ENCODE measurements at places on chromosomes 2 and 18.

DNA sequence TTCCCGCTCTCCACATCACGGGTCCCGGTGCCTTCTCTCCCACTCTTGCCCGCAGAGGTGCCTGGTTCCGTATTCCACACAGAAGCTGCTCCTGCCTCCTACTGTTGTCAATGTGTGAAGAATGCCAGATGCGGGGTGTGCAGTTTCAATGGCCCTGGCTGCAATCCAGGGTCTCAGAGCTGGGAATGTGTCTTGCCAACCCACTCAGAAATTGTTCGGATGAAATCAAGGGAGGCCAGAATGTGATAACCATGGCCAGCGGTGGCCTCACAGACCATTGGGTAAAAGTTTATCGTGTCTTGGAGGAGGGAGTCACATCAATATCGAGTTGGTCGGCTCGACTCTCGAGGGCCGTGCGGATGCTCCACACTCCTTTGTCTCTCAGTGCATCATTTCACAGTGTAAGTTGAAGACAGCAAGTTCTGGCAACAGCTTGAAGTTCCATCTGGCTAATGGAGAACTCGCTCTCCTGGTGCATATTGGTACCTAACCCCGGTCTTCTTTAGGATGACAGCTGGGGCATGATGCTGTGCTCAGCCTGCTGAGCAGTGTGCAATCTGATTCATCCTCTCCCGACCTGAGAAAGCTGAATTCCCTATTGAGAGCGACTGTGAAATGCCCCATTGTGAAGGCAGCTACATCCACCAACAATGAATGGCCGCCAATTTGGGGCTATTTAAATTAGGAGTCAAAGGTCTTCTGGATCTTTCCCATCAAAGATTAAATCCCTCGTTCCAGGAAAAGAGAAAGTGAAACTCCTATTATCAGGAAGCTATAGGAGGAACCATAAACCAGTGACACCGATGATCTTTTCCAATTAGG is 389.0 kb downstream of the SOX11 start:
- DNase-seq, result peak; percentile 51

DNA sequence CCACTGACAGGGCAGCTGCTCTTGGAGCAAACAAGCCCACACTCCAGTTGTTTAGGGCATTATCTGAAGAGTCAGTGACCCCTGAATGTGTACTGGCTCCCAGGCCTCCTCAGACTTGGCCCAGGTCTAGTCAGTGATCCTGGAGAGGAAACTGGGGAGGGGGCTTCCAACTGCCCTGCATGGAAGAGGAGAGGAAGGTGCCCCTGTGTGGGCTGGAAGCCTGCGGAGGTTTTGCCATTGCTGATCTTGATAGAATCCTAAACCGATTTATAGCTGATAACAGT is 197.4 kb downstream of the MGAT5 start:
- no peak for DNase-seq

DNA sequence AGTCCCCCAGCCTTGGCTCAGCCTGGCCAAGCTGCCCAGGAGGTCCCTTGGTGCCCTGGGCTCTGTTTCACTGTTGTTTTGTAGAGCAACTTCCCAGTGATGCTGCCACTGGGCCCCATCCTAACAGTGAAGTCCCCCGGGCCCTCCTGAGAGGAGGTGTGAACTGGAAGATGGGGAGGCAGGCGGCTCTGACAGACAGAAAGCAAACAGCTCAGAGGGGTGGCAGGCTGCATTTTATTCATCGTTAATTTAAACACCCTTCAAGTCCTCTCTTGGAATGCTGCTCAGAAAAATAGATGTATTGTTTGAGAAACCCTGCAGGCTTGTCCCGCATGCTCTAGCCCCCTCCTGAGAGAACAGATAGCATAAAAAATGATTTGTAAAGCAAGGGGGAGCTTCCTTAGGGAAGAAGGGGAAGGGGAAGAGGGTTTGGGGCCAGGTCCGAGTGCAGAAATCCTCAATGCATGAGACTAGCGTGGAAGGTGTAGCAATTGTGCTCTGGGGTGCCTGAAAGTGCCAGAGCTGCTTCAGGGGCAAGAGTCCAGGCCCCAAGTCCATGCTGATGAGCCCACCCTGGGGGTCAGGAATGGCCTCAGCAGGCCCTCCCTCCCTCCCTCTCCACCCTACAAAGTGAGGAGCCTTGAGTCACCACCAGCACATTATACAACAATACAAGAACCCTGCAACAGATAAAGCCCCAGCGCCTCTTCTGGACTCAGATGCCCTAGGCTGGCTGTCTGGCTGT is 113.6 kb downstream of the MSH2 start:
- DNase-seq, result peak; percentile 14

DNA sequence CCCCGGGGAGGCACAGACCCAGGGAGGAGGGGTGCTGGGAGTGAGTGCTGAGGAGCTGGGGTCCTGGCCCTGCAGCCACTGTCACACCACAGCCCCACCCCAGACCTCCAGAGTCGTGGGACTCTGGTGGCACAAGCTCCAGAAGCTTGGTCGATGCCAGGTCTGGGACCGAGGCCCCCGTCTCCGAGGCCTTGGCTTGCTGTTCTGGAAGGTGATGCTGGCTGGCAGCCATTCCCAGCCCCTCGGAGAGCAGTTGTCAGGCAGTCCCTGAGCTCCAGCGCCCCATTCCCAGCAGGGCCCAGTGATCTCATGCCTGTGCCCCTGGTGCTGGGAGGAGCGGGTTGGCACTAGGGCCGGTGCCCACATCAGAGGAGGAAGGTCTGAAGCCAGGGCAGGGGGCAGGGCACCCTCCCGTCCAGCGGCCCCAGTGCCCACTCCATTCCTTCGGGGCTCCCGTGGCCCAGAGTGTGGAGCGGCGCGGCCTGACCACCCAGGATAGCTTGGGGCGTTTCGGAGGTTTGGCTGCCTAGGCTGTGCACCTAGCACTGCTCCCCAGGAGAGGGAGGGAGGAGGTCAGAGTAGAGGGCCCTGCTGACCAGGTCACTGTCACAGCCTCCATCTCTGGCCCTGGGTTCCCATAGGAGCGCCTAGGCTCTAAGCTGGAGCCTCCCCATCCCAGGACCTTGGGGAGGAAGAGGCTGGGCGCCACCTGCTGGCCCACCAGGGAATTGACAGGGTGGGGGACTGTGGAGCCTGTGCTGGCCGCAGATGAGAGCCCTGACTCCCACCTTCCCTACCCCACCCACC is 16.8 kb upstream of the ALPI start:
- DNase-seq, result no peak

DNA sequence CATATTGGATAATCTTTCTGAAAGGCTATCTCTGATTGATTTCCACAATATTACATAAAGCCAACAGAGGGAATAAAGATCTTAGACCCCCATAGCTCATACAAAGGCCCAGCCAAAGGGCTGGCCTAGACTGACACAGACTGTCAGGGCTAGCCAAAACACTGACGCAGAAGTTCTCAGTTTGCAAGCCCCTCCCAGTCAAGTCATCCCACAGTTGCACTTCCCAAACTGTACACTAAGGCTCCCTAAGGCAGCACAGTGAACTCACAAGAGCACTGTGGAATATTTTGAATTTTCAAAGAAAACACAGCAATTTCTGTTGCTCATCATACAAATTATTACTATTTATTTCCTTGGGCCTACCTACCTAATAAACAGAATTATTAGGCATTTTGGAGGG is 244.9 kb downstream of the SP3 start:
- no peak for DNase-seq

- DNase-seq, result no peak
Observed at GRCh38 chr2:84964406-84965191, 6.4 kb upstream of the KCMF1 start.

GRCh38 chr18:68017385-68017784 is 500.9 kb upstream of the DSEL start:
- no peak for DNase-seq

GRCh38 chr2:201126308-201127151 is 10.6 kb downstream of the CFLAR start:
- no peak for DNase-seq

DNA sequence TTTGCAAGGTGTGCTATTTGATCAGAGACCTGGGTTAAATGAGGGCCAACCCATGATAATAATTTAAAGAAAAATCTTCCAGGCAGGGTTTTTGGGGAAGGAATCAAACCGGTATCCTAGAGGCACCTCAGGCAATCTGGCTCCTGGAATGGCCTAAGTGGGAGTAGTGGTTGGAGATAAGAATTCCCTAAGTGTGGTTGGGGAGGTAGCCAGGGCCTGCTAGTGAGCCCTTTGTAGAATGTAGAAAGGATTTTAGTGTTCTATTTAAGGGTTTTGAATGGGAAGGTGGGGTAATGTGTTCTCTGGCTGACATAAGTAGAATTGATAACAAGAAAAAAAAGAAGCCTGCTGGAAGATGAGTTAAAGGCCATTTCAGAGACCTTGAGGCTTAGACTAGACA is 422.2 kb downstream of the XIRP2 start:
- no peak for DNase-seq

DNA sequence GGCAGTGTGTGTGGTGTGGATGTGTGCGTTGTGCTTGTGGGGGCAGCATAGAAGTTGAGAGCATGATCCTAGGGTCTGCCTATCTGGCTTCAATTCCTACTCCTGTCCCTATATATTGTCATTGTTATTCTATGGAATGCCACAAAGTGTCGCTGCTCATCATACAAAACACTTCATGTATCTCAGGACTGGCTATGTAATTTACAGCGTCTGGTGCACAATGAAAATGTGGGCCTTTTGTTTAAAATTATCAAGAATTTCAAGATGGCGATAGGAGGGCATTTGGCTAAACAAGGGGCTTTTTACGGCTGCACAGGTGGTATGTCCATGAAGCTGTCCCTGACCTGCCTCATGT is 3.4 kb downstream of the SERPINB2 start:
- no peak for DNase-seq

- no peak for DNase-seq
Observed at GRCh38 chr2:37026050-37026449, 58.1 kb downstream of the HEATR5B start.

DNA sequence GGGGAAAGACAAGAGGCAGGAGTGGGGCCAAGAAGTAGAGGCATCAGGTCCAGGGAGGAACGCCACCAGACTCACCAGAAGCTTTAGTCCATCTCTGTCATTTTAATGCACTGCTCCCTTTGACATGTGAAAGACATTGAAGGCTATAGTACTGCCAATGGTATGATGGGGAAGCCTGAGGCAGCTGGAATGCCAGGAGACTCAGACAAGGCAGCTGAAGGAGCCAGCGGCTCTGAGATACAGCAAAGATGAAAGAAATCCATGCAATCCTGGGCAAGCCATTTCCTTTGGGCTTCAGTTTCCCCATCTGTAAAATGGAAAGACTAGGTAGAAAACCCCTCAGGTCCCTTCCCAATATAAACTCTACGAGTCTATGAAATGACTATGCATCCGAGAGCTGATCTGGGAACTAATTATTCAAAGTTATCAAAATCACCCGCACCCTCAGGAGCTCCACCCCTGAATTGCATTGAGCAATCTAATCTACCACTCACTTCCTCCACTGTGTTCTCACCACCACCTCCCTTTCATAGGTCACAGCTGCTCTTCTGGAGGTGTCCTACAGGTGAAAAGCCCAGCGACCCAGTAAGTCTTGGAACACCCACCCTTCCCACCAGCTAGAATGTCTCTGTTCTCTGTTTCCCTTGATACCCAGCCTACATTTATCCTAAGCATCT is 3.1 kb downstream of the CXCR2 start:
- DNase-seq, result no peak

DNA sequence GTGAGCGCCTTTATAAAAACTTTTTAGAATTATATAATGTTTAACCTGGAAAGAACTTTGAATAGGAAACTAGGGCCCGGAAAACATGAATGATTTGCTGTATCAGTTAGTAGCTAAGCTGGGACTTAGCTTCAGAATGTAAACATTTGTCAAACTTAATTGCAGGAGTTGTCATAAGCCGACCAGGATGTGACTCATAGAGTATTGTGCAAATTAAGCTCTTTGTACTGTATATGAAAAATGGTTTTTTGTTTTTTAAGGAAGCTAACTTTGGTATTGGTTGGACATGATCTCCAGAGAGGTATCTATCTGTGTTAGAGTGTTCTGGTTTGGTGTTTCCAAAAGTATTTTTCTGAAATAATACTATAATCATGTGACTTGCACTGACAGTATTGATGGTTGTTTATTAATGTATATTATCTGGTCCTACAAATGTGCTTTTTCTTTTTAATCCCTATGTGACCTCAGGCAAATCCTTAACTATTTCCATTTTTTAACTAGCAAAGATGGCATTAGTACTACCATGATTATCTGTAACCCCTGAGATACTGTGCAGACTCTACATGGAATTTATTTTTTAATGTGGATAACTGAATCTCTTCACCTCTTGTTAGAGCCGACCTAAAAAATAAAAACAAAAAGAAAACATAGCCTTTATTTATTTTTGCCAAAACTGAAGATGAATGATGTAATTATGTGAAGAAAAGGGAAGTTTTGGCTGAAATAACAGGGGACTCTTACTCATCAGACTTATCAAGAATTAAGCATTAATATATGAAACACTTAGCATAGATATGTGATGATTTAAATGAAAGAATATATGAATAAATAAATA is 11.7 kb downstream of the YIPF4 start:
- DNase-seq, result peak; percentile 28

GRCh38 chr18:56068701-56069100 is 480.7 kb upstream of the TCF4 start:
- no peak for DNase-seq

- DNase-seq, result peak; percentile 2
Observed at GRCh38 chr18:75618146-75618545, 190.6 kb upstream of the SMIM21 start.

GRCh38 chr2:164028814-164029534 is 293.2 kb upstream of the FIGN start:
- DNase-seq, result no peak

DNA sequence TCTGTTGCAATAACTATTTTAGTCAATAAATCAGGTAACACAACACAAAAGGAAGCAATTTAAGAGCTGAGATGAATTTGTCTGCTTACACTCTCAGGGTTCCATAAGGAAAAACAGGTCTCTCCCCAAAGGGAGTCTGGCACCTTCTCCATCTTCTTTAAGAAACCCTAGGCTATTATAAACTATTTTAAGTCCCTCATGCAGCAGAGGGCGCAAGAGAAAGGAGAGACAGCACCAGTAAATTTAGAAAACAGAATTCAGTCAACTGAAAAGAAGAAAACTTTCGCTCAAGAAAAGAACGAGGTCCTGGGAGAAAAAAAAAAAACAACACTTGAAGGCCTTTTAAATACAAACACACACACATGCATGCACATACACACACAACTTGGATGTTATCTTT is 19.1 kb downstream of the SULT1C4 start:
- DNase-seq, result no peak

GRCh38 chr2:47303341-47304148 is 99.4 kb upstream of the MSH2 start:
- no peak for DNase-seq
